ENCODE measurements at places on chromosomes 12 and 14. TPM values are rescaled to one million over a fixed set of nuclear protein-coding genes. Genes with fewer than 3 reads are reported as not detected.

The RAPGEF3 gene
- total RNA-seq, result 1.5 TPM

The FOXN3 gene
- total RNA-seq, result 85.6 TPM

The ADAM21 gene
- total RNA-seq, result 0.07 TPM

The PIWIL1 gene
- total RNA-seq, result not detected

The FBLN5 gene
- 0.23 TPM for total RNA-seq

The MARK3 gene
- 79.9 TPM for total RNA-seq

The DEGS2 gene
- total RNA-seq, result not detected

The TSHR gene
- total RNA-seq, result 0.73 TPM

The RASAL1 gene
- total RNA-seq, result not detected

The RBP5 gene
- total RNA-seq, result 0.91 TPM

The CLEC9A gene
- total RNA-seq, result not detected

The ETFRF1 gene
- total RNA-seq, result 10.9 TPM

The CPNE8 gene
- total RNA-seq, result 2.4 TPM

The HOXC9 gene
- total RNA-seq, result not detected

The CDC42BPB gene
- total RNA-seq, result 0.35 TPM

The PAPLN gene
- 0.73 TPM for total RNA-seq

Measured in activated CD8-positive, alpha-beta memory T cell treated with anti-CD3 and anti-CD28 coated beads, Interleukin-2, amount 10 ng/mL, durations not matched to agents 7 days and 5 days (primary cell).